ENCODE measurements at places on chromosomes 4 and X. TPM values are rescaled to one million over a fixed set of nuclear protein-coding genes. Genes with fewer than 3 reads are reported as not detected.

DNA sequence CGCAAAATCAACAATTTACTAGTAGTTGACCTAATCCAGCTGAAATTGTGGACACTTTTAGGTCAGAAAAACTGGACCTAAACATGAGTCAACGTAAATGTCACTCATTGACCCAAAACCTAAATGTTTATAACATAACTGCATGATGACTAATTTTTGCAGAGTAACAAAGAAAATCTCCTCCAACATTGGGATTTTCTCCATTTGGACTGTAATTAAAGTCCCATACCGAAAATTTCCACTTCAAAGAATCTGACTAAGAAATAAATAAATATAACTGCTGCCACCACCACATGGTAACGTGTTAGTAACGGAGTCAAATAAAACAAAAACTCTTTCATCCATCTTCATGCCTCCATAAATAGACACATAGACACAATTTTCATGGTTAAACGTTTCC is 1.9 kb downstream of the ADGRA3 start:
- H3K27ac ChIP-seq = no peak overlapping the region
- H3K4me1 ChIP-seq = peaks cover 19% of the 10 kb centered on the region
- no peaks in the 10 kb centered on the region for H3K36me3 ChIP-seq
- no peak overlapping the region for H3K4me3 ChIP-seq

DNA sequence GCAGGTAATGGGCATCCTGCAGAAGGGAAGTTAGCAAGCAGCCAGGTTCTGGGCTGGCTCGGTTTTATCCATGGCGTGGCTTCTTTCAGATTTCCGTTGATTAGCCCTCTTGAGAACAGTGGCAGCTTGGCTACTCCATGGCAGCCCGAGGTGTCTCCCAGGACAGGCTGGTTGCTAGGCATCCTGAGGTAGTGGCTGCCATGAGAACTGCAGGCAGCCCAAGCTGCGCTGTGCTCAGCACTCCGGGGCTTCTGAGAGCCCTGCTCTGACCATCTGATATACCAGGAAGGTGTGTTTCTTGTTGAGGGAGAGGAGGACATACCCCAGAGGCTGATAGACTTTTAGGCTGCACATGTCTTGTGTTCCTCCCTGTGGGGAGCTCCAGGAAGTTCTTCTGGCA is 253.4 kb upstream of the CASK start:
- no peaks in the 10 kb centered on the region for H3K36me3 ChIP-seq
- no peak overlapping the region for H3K27ac ChIP-seq
- no peaks in the 10 kb centered on the region for H3K4me1 ChIP-seq

GRCh38 chrX:130974323-130974722 is 71.3 kb upstream of the ENOX2 start:
- no peak overlapping the region for H3K4me3 ChIP-seq
- H3K27me3 ChIP-seq = peaks cover 3% of the 10 kb centered on the region
- DNase-seq = no peak
- H3K4me1 ChIP-seq = no peaks in the 10 kb centered on the region
- H3K27ac ChIP-seq = no peak overlapping the region

GRCh38 chr4:155891058-155891457 is 12.4 kb upstream of the TDO2 start:
- no peaks in the 10 kb centered on the region for H3K27me3 ChIP-seq
- H3K4me3 ChIP-seq = no peak overlapping the region
- no peaks in the 10 kb centered on the region for H3K36me3 ChIP-seq
- no peaks in the 10 kb centered on the region for H3K4me1 ChIP-seq

GRCh38 chr4:80115368-80116181 is 42.5 kb upstream of the ANTXR2 start:
- DNase-seq = no peak
- H3K27me3 ChIP-seq = peaks cover 7% of the 10 kb centered on the region
- H3K27ac ChIP-seq = no peak overlapping the region
- H3K4me1 ChIP-seq = no peaks in the 10 kb centered on the region

DNA sequence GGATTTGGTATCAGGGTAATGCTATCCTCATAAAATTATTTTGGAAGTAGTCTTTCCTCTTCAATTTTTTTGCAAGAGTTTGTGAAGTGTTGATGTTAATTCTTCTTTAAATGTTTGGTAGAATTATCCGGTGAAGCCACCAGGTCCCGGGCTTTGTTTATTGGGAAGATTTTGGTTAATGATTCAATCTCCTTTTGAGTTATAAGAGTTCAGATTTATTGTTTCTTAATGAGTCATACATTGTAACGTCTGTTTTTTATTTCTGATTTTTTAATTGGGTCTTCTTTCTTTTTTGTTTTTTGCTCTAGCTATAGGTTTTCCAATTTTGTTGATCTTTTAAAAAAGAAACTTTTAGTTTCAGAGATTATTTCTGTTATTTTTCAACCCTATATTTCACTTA is 412.3 kb downstream of the PDGFC start:
- H3K4me1 ChIP-seq = no peaks in the 10 kb centered on the region
- H3K27me3 ChIP-seq = no peaks in the 10 kb centered on the region
- H3K27ac ChIP-seq = no peak overlapping the region
- H3K36me3 ChIP-seq = no peaks in the 10 kb centered on the region
- H3K4me3 ChIP-seq = no peak overlapping the region

DNA sequence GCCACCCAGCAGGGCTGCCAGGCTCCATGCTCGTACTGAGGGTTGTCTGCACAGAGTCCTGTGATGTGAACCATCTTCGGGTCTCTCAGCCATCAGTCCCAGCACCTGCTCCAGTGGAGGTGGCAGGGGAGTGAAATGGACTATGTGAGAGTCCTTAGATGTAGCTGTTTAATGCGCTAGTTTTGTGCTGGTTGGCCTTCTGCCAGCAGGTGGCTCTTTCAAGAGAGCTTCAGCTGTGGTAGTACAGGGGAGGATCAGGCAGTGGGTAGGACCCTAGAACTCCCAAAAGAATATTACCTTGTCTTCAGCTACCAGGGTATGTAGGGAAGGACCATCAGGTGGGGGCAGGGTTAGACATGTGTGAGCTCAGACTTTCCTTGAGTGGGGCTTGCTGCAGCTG is 1066.0 kb downstream of the GLUD2 start:
- H3K36me3 ChIP-seq = no peaks in the 10 kb centered on the region
- H3K4me3 ChIP-seq = no peak overlapping the region
- no peak overlapping the region for H3K27ac ChIP-seq
- no peak for DNase-seq
- H3K4me1 ChIP-seq = no peaks in the 10 kb centered on the region

- peaks cover 17% of the 10 kb centered on the region for H3K4me1 ChIP-seq
- H3K27me3 ChIP-seq = peaks cover 45% of the 10 kb centered on the region
- peak within 1 kb of the TSS; percentile 85 for H3K4me3 ChIP-seq
- DNase-seq = peak; percentile 37
These were observed at the start of gene TRPC3 for GRCh38 chr4:121951521-121952110. Gene TRPC3 (minus strand): TSS chr4:121952060. CDS start chr4:121951680, 380 bp downstream.

DNA sequence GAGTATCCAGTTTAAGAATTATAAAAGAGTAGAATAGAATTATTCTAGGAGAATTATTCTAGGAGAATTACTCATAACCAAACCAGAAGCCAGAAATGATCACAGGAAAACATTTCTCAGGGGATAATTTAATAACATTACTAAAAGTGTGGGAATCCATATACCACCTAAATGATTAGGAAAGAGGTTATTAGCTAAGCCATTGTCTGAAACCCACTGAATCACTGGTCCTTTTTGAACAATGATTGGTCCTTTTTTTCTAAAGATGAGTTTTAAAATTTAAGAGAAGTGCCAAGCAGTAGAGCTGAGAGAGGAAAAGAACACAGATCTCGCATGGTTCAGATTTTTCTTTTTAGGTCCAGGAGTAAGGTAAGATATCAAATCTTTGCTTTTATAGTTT is at the start of gene ODAM:
Gene ODAM (plus strand): TSS at position 301 of the 400 bp plus-strand sequence. CDS start 819 bp downstream, outside the sequence.
- H3K27ac ChIP-seq = no peak within 1 kb of the TSS
- no peak for DNase-seq
- H3K27me3 ChIP-seq = no peaks in the 10 kb centered on the region

DNA sequence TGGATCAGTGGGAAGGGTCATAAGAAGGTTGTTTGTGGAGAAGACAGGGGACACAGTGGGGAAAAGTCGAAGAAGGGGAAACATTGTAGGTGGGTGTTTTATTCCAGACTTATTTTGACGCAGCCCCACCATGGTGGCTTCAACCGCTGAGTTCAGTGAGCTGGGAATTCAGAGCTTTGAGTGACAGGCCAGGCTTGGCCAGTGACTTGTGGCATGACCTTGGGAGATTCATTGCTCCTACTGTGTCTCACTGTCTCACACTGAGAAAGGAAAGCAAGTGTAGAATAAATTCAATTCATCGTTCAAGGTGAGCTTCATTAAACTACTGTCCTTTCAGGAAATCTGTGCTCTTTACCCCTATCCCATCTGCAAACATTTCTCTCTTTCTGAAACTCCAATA is 47.4 kb upstream of the SOD3 start:
- H3K27me3 ChIP-seq = no peaks in the 10 kb centered on the region
- no peak overlapping the region for H3K27ac ChIP-seq
- no peak overlapping the region for H3K4me3 ChIP-seq
- no peak for DNase-seq

GRCh38 chr4:19327364-19327763 is 924.3 kb upstream of the SLIT2 start:
- no peak for DNase-seq
- no peaks in the 10 kb centered on the region for H3K4me1 ChIP-seq
- H3K27ac ChIP-seq = no peak overlapping the region
- H3K36me3 ChIP-seq = no peaks in the 10 kb centered on the region

DNA sequence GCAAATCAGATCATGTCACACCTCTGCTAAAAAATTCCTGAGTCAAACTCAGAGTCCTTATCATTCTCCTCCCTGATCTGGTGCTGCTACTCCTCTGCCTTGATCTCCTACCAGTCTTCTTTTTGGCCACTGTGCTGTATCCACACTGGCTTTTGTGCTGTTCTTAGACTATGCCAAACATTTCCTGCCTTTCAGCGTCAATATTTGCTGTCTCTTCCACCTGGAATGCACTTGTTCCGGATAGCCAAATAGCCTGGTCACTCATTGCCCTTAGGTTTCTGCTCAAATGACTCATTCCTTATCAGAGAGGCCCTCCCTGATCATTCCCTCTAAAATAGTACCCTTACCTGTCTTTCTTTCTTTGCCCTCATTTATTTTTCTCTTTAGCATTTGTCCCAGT is 24.4 kb upstream of the RP2 start:
- no peak for DNase-seq
- no peaks in the 10 kb centered on the region for H3K36me3 ChIP-seq
- H3K27me3 ChIP-seq = peaks cover 10% of the 10 kb centered on the region
- no peaks in the 10 kb centered on the region for H3K4me1 ChIP-seq
- no peak overlapping the region for H3K27ac ChIP-seq

- H3K36me3 ChIP-seq = no peaks in the 10 kb centered on the region
- no peak for DNase-seq
- H3K27ac ChIP-seq = no peak overlapping the region
- no peaks in the 10 kb centered on the region for H3K4me1 ChIP-seq
These were observed 330.9 kb downstream of the SPOCK3 start for GRCh38 chr4:166903408-166903807.

GRCh38 chr4:165458471-165458870 is 79.7 kb downstream of the CPE start:
- H3K4me1 ChIP-seq = no peaks in the 10 kb centered on the region
- peaks cover 21% of the 10 kb centered on the region for H3K27me3 ChIP-seq
- H3K27ac ChIP-seq = no peak overlapping the region
- H3K4me3 ChIP-seq = no peak overlapping the region

DNA sequence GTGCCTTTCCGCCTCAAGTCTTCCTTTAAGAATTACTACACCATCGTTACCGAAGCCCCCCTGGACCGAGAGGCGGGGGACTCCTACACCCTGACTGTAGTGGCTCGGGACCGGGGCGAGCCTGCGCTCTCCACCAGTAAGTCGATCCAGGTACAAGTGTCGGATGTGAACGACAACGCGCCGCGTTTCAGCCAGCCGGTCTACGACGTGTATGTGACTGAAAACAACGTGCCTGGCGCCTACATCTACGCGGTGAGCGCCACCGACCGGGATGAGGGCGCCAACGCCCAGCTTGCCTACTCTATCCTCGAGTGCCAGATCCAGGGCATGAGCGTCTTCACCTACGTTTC is 2.2 kb downstream of the PCDH10 start:
- peak overlapping the region; percentile 60 for H3K27ac ChIP-seq
- peaks cover 13% of the 10 kb centered on the region for H3K36me3 ChIP-seq
- H3K27me3 ChIP-seq = peaks cover 69% of the 10 kb centered on the region
- peaks cover 21% of the 10 kb centered on the region for H3K4me1 ChIP-seq
- DNase-seq = no peak
- H3K4me3 ChIP-seq = peak overlapping the region; percentile 25

GRCh38 chr4:46277165-46277951 is 112.6 kb downstream of the GABRA2 start:
- no peak for DNase-seq
- H3K36me3 ChIP-seq = no peaks in the 10 kb centered on the region
- H3K27ac ChIP-seq = no peak overlapping the region
- H3K4me3 ChIP-seq = no peak overlapping the region

DNA sequence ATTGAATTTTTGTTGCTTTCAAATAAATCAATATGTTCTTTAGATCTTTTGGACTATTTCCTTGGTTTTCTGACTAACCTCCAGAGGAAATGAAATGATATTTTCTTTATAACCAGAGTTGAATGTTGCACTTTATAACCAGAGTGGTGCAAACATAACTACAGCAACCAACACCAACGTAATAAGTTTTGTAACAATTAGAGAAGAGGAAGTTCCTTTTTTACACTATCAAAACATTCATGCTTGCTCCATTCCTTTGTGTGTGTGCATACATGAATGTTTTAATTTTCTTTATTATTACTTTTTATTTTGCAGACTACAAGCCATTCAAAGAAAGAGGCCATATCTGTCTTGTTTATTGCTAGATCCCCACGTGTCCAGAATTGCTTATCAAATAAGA is 193.0 kb upstream of the PPP3CA start:
- H3K4me1 ChIP-seq = no peaks in the 10 kb centered on the region
- no peak overlapping the region for H3K27ac ChIP-seq
- H3K4me3 ChIP-seq = no peak overlapping the region
- no peak for DNase-seq
- no peaks in the 10 kb centered on the region for H3K36me3 ChIP-seq

DNA sequence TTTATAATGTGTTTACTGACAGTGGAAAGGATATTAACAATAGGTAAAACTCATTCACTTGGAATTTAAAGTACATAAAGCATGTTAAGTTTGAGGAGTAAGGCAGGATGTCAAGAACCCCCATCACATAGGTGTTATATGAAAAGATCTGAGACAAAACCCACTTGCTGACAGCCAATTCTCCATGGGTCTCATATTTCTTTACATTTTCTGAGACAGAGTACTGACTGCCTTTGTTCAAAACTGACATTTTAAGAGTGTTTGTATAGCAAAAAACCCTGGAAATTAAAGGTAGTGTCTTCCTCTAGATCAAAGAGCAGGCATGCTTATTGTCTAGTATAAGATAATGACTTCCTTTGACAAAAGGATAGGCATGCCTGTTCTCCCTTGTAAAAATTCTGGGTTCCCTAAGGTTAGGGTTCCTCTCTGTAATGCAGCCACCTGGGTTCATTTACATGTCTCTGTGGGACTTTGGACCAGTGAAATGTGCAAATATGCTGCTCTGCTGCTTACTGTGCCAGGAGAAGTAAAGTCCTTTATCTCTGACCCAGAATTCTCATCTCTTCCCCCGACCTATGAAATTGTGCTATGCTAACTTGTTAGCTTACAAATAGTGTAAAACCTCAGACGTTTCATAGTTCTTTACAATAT is 123.6 kb downstream of the PCDH18 start:
- no peak for DNase-seq
- no peak overlapping the region for H3K27ac ChIP-seq
- no peak overlapping the region for H3K4me3 ChIP-seq
- H3K4me1 ChIP-seq = no peaks in the 10 kb centered on the region

Gene SSX4
- not detected for total RNA-seq

Gene NUP54
- total RNA-seq = 64.1 TPM

Gene ARMCX4
- total RNA-seq = 1.2 TPM

Gene ZFP92
- total RNA-seq = 1.6 TPM

Gene FABP2
- total RNA-seq = not detected

Gene PRDM8
- 3.7 TPM for total RNA-seq

Gene USP9X
- total RNA-seq = 38.0 TPM

Gene PHOX2B
- total RNA-seq = not detected
